Testis (tissue), 5 donors: ENCODE measurements at places on chromosomes 11 and 22.

DNA sequence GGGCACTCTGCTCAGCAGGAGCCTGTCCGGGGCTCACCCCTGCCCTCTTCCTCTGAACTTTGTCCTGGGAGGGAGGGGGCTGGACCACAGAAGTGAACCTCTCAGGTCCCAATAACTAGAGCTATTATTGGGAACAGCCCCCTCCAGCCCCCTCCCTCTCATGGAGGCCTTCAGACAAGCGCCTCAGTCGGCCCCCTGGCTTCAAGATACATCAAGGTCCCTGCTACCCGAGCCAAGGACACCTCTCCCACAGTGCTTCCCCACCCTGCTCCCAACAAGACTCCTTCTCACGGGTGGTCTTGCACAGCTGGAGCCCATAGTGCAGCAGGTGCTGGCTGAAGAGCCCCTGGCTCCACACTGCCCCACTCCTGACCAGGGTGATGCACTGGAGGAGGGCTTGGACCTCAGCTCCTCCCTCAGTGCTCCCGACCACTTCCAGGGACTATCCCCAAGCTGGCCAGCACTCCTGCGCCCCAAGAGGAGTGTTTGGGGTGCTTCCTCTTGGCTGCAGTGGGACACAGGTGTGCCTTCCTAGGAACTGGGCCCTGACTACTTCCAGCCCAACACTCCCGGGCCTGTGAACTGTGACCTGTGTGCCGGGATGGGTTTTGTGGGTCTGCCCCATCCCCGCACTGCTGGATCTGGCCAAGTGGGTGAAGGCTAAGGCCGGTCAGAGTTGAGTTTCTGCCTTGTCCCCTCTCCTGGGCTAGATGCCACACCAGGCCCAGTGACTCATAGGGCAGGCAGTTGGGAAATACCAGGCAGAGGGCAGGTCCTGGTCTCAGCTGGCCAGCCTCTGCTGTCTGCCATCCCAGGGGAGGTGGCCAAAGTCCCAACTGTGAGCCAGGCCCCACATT, 2.2 kb downstream of the PNPLA2 start:
- DNase-seq, result no peak

DNA sequence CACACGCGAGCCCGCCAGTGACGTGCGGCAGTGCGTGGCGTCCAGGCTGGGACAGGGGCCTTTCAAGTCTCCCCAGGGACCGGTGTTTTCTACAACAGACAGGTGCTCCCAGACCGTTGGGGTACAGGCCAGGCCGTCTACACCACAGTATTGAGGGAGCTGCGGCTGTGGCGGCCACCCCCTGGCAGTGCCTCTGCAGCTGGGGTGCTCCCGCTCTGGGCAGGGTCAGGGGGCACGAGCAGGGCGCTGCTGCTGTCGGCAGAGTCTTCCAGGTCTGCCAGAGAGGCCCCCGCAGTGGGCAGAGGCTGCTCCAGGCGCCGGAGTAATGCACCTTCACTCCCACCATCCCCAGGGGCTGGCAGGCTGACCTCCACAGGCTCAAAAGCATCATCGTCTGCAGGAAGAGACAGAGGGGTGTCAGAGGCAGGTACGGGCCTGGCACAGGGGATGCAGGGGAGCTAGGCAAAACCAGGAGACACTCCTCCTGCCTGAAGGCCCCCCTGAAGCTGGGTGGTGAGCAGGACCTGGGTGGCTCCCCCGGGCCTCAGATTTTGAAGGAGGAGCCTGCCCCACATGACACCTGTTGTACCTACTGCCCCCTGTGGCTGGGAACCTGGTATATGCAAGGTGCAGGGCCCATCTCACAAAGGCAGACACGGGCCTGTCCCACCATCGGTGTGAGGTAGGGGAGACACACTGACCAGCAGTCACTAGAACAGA, 83.3 kb downstream of the DGCR2 start:
- no peak for DNase-seq

DNA sequence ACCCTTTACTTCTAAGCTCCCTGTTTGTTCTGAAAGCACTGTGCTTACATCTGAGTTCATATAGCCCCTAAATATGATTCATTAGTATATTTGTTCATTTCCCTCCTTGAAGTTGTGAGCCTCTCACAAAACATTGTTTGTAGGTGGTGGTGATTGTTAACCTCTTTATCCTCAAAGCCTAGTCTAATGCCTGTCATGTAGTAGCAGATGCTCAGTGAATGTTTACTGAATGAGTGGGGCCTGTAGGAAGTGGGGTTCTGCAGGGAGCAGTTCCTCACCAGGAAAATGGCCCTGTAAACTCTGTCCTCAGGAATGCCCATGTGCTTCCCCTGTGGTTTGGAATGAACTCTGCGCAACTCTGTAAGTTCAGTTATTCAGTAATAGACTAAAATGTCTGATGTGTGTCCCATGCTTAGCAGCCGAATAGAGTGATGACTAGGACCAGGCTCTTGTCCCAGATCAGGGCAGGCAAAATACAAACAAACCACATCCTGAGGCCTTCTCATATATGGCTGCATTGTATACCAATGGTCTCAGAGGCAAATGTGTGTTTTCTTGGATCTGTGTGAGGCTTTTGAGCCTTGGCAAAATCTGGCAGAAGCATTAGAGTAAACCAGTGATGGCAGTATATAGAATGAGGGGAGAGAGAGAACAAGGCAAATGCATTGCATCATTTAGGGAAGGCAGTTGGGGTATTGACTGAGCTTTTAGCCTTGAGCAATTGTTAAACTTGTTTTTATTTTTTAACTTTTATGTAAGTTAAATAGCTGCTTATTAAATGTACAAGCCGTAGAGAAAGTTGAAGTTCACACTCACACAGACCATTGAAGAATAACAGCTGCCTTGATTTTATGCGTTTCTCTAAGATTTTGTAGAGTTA, 91.4 kb upstream of the BIRC3 start:
- DNase-seq, result no peak

DNA sequence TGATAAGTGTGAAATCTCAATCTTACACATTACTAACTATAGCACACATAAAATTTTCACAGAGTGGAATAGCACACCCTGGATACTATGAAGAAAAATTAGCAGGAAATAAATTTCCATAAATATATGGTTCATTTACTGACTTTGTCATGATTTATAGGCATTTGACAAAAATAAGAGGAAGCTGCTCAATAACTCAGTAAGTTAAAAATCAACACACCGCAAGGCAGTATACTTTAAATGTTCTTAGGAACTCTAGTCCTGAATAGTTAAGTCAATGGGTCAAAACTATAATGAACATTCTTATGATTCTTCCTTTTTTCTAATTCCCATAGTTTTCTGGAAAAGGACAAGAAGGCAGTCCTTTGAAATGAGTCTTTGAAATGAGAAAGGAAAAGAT, 1557.8 kb upstream of the RAG2 start:
- DNase-seq, result no peak

- DNase-seq, result no peak
Observed at GRCh38 chr11:76150141-76150540, 56.2 kb downstream of the WNT11 start.

GRCh38 chr11:61445516-61445915, 15.6 kb downstream of the SDHAF2 start:
- DNase-seq, result no peak

DNA sequence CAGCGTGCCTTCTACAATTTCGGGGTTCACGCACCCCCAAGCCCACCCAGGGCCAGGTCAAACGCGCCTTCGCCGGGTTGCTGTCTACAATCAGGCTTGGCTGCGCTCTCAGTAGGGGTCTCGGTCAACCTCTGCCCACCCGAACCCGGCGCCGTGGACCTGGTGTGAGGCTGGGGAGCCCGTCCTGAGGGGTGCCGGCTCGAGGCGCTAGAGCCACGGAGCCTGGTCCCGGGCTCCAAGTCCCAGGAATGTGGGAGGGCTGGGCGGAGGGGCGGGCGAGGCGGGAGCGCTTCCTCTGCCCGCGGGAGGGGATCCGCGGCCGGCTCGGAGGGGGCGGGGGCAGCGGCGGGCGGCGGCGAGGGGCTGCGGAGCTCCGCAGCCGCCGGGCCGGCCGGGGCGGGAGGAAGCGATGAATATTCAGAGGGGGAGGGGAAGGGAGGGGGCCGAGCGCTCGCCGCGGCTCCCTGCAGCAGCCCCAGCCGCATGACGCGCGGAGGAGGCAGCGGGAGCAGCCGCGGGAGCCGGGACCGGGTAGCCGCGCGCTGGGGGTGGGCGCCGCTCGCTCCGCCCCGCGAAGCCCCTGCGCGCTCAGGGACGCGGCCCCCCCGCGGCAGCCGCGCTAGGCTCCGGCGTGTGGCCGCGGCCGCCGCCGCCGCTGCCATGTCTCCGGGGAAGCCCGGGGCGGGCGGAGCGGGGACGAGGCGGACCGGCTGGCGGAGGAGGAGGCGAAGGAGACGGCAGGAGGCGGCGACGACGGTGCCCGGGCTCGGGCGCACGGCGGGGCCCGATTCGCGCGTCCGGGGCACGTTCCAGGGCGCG, at the start of gene PTPRJ:
TSS of gene PTPRJ (plus strand) at position 472 of the 819 bp plus-strand sequence. CDS start 354 bp downstream, outside the sequence.
- peak; percentile 40 for DNase-seq

DNA sequence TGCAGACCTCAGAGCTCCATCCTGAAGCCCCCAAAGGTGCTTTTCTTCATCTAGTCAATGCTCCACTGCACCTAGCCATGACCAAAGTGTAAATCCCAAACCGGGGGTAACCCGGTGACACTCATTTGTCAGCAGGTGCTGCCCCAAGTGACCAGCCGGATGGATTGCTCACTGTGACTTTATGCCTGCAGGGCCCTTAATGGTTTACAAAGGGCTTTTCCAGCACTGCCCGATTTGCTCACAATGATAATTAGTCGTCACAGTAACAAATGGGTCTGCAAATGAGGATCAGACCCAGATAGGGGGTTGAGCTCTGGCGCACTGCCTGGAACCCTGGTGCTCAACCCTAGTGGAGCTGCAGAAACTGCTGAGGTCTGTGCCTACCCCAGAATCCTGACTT, 45.7 kb upstream of the CD5 start:
- no peak for DNase-seq

GRCh38 chr11:101825531-101825930, 89.3 kb upstream of the CEP126 start:
- no peak for DNase-seq

DNA sequence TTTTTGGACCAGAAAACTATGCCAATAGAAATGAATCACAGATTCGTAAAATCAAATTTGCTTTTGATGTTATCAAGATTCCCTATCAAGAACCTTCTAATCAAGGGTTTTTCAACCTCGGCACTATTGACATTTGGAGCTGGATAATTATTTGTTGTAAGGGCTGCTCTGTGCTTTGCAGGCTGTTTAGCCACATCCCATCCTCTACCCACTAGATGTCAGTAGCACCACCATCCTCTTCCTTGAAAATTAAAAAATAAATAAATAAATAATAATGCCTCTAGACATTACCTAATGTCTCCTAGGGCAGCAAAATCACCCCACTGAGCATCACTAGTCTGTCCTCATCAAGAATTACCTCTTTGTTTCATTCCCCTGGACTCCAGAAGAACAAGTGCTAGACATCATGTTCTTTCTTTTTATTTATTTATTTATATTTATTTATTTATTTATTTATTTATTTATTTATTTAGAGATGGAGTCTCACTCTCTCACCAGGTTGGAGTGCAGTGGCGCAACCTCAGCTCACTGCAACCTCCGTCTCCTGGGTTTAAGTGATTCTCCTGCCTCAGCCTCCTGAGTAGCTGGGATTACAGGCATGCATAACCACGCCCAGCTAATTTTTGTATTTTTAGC, 744.7 kb downstream of the KCNA4 start:
- DNase-seq, result no peak
